ENCODE measurements at places on chromosomes 1 and 21.

- DNase-seq = no peak
These were observed 569.1 kb downstream of the NPHP4 start for GRCh38 chr1:5423109-5423508.

- DNase-seq = no peak
These were observed 23.0 kb upstream of the NEK2 start for GRCh38 chr1:211698161-211699026.

GRCh38 chr1:16716691-16717335 lies 23.5 kb upstream of the RNU1-4 start:
- DNase-seq = no peak

DNA sequence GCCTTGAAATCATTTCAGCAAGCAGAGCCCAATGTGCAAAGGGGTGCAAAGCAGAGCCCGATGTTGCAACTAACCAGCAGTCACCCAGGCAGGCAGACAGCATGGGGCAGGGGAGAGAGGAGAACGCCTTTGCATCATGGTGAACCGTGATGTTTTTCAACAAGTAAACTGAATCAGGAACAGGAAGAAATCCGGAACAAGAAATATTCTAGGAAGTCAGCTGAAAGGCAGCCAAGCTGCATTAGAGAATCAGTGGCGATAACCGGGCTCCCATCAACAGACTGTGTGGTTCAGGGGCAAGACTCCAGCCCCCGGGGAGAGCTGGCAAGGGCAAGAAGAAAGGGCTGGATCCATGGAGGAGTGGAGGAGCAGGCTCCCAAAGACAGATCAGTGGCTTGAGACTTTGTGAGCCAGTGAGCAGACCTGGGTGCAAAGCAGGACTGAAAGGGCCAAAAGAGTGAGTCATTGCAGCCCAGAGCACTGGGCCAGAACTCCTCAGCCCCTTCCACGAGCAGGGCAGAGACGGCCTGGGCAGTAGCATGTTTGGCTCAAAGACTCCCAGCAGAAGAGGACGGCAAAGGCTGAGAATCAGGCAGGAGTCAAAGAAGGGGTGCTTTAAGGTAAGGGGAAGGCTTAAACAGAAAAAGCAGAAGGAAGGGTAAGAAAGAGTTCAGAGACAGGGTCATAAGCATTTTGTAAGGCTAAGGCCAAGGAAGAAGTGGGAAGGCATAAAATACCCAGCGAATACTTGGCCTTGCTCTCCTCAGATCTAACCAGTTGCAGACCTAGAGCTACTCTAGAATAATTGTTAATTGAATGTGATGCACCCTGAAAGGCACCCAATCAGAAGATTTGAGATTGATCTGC lies 155.0 kb downstream of the SETD4 start:
- no peak for DNase-seq

DNA sequence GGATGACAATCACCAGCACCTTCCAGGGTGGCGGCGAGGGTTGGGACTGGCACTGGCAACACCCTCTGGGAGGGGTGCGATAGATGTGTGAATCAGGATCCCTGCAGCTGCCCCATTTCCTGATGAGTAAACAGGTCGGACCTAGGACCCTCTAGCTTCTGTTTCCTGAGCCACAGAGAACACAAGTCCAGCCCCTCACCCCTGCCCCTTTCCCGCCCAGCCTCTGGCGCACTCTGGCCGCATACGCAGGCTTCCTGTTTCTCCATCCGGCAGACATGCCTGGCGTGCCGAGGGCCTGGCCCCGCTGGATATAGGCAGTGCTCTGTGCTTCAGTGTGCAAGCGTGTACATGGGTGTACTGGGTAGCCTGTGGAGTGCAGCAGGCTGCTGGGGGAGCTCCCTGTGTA lies 4.6 kb downstream of the PEAR1 start:
- no peak for DNase-seq

DNA sequence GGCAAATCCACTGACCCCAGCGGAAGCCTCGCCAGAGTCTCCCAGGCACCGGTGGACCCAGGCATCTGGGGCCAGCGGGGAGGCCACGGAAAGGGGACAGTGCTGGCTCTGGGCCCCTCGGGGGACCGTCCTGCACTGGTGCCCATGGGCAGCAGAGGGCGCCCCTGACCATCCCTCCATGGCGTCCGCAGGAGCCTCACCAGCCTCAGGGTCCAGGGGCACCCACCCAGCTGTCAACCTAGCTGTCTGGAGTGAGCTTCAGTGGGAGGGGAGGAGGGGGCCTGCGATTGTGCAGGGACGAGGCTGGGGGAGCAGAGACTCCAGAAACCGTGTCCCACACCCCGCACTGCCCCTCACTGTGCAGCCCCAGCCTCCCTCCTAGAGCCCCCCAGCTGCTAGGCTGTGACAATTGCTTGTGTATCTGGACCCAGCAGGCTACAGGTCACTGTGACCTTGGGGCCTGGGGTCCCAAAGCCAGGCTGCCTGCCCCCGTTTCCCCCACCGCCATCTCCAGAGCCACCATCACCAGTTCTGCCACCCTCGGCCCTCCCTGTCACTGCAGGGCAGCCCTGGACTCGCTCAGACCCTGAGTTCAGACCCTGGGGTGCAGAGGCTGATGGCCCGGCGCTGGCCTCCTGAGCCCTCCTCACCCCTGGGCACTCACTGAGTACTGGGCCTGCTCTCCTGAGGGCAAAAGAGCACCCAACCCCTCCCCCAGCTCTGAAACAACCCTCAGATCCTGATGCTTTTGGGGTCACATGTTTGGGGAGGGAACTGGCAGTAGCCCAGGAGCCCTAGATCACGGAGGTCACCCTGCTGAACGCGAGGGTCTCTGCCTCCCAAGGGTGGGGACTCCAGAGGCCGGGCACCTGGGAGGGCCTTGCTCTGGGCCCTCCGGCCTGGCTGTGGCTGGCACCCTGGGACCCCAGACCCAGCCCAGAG lies 10.6 kb upstream of the COL6A1 start:
- peak; percentile 31 for DNase-seq

DNA sequence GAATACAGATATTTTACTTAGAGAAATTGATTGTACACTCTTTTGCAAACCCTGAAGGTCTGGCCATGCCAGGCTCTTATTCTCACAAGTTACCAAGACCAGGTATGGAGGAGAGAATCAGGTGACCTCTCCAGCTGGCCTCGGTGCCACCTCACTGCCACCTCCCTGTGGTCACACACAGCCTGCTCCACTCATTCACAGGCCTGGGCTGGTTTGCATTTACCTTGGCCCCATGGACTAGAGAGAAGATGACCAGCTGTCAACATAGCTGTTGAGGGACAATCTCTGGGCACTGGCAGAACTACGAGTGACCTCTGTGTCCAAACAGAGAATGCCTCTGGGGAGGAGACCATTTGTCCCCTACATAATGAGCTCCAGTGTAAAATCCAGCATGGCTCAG lies 291.2 kb upstream of the RUNX1 start:
- DNase-seq = no peak

DNA sequence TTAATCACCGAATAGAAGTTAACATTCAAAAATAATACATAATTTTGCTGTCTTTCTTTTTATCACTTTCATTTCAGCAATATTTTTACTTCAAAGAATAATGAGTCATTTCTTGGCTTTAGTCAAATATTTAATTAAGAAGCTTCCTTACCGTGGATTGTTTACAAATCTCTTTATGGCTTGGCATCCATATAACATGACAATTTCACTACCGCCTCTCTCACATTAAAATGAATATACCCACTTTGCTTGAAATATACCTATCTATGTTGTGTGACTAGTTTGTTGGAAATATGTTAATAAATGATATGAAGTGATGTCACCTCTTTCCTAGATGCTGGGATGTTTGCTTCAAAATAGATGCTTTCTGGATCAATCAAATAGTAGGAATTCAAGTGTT lies 1203.9 kb downstream of the AMY1C start:
- no peak for DNase-seq

DNA sequence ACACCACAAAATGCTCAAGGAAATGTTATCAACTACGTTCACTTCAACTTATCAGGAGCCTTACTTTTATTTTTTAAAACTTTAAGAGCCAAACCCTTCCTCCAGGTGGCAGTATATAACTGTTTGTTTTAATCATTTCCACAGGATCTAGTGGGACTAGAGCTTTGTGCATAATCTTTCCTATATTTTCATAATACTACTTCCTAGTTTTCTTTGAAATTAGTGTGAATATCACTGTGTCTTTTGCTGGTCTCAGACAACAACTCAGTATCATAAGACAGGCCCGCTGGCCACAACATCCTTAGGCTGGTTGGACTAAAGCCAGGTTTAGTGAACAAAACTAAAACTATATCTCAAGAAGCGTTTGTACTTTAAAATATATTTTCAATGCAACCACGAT lies 145.5 kb downstream of the TIAM1 start:
- no peak for DNase-seq

- DNase-seq = no peak
These were observed 61.7 kb downstream of the LDLRAD2 start for GRCh38 chr1:21873761-21874160.

DNA sequence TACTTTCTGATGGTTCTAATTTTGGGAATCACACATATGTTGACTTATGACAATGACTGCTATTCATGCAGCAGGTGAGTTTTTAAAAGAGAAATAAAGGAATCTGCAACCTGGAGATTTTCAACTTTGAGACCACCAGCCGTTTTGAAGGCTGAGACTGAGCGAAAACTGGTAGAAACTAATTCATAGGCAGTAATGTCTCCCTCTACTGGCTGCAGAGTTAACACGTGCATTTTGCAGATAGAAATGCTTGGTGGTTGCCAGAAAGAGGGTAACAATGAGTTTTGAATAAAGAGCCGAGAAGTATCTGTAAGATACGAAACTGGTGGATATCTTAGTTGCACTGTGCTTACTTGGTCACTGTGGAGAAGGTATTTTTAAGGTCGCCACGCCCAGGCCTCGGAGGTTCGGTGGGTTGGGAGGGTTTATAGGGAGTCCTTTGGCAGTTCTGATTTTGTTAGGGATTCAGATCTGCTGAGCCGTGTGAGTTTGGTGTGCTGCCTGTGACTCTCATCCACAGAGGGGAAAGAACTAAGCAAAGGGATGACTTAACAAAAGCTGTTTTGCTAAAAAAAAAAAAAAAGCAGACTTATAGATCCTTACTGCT lies 83.0 kb downstream of the RYR2 start:
- no peak for DNase-seq

GRCh38 chr1:159877695-159878444 lies 15.4 kb upstream of the VSIG8 start:
- no peak for DNase-seq

Measured in NCI-H1930 (cell line).